ENCODE measurements at places on chromosomes 3 and 15.

DNA sequence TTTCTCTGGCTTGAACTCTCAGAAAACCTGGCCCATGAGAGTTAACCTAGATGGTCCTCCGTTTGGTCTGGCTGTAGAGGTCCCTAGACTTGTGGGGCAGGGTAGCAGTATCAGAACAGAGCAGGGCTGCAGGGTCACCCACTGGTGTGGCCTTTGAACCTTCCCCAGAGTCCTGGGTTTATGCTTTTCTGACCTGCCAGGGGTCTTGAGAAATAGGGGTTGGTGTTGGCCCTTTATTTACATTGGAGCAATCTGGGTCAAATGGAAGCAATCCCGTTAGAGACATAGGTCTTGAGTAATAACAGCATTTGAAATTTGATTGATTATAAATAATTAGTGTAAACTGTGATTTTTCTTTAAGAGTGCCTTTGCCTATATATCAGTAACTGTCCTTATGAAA, 23.8 kb downstream of the DLEC1 start:
- no peak for DNase-seq

DNA sequence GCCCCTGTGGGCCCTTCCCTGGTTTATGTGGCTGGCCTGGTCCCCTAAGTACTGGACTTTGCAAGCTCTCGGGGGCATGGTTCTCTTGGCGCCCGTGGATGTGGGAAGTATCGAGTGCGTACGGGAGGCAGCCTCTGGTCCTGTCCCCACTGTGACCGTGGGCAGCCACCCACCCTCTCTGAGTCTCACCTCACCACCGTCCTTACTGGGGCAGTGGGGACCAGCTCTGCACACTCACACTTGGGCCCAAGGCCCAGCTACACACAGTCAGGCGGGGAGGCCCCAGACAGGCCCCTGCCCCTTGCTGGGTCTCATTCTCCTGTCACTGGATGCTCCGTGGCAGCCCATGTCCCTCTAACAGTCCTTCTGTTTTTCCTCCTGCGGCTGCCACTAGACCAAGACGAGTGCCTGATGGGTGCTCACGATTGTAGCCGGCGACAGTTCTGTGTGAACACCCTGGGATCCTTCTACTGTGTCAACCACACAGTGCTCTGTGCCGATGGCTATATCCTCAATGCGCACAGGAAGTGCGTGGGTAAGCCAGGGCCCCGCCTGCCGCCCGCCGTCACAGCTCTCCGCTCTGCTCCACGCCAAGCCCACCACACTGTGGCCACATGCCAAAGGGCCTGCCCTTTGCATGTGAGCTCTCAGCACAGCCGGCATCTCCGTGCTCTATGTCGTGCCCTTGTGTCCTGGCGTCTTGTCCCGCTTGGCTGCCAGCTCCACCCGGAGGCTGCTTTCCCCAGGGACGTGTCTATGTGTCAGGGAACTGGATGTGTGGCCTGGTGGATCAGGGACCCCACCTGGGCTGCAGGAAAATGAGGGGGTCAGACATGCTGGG, 72.7 kb downstream of the FBLN2 start:
- DNase-seq, result no peak

- DNase-seq, result no peak
Observed at GRCh38 chr3:29890801-29891200, 609.9 kb downstream of the RBMS3 start.

- DNase-seq, result no peak
Observed at GRCh38 chr15:100760357-100760903, 119.2 kb upstream of the ALDH1A3 start.

- no peak for DNase-seq
Observed at GRCh38 chr3:20028905-20029331, 11.3 kb upstream of the KAT2B start.

DNA sequence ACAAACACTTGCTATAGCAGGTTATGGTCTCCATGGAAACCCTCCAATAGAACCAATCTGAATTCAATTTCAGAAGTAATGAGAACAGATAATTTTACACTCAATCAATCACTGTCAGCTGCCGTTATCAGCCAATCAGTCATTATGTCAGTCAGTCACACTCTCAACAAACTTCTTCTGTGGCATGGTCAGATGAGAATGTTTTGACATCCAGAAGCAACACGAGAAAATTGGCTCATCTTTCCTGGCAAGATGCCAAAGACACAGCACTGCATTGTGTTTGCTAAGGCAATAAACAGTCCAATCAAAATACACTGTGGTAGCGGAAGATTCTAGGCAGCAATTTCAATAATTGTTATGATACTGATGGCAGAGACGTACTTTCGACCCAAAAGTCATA, 190.7 kb downstream of the RORA start:
- peak; percentile 35 for DNase-seq

DNA sequence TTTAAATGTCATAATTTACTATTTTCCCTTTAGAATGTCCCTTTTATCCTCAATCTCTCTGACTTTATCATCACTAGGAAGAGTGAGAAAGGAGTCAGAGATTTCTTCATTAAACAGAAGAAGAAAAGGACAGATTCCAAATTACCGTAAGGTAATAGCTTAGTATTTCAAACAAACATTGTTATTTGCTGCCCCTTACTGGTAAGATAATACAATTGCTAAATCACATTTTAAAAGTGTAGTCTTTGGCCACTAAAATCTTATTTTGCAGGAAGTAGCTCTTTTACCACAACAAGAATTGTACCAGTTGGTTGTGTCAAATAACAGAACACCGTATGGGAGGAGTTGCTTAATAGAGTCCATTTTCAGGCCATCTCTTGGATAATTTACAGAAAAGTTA, 53.7 kb downstream of the CGGBP1 start:
- peak; percentile 57 for DNase-seq

- no peak for DNase-seq
Observed at GRCh38 chr3:14455571-14456317, 53.3 kb downstream of the SLC6A6 start.

DNA sequence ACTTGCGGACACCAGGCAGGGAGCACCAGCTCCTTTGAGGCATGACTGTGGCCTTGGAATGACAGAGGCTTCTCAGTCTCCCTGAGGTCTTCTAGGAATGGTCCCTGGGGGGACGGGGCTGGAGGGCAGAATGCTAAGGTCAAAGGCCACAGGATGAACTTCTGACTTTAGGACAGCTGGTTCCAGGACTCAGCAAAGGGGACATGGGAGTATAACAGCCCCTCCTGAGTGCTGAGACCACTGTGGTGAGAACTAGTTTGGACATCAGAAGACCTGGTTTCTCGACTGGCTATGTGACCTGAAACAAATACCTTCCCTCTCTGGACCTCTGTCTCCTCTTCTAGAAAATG, 17.8 kb downstream of the ITGA11 start:
- no peak for DNase-seq

DNA sequence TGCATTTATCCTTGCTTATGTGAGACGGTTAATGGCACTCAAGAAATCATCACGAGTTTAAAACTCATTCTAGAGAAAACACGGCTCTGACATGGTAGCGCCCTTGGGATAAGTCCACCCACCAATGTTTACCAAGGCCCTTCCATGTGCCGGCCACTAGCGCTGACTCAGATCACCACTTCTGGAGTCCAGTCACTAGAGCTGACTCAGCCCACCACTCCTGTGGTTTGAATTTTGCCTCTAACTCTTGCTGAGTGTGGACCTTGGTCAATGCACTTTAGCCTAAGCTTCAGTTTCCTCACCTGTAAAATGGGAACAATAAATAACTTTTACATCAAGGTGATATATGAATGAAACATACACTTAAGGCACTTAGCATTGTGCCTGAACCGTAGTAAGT, 358.4 kb upstream of the PROK2 start:
- DNase-seq, result no peak

- DNase-seq, result no peak
Observed at GRCh38 chr15:95853350-95853749, 477.1 kb upstream of the NR2F2 start.

GRCh38 chr15:69511015-69511414, 58.4 kb downstream of the RPLP1 start:
- no peak for DNase-seq

GRCh38 chr3:58994746-58995330, 55.0 kb downstream of the CFAP20DC start:
- DNase-seq, result peak; percentile 27

GRCh38 chr3:5305684-5305989, 118.1 kb downstream of the EDEM1 start:
- no peak for DNase-seq

DNA sequence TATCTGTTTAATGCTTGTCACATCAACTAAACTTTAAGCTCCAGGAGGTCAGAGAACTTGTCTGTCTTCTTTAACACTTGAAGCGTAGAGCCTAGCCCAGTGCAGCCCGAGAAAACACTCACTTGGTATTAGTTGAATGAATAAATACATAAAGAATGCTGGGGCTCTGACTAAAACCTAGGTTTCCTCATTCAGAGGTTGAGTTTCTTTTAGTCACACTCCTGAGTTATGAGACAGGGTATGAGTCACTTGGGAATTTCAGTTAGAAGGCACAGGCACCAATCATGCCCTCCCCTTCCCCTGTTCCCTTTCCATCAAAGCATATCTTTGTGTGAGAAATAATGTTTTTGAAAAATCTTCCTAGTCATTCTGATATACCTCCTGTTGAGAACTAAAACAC, 589.8 kb upstream of the DPPA4 start:
- no peak for DNase-seq

DNA sequence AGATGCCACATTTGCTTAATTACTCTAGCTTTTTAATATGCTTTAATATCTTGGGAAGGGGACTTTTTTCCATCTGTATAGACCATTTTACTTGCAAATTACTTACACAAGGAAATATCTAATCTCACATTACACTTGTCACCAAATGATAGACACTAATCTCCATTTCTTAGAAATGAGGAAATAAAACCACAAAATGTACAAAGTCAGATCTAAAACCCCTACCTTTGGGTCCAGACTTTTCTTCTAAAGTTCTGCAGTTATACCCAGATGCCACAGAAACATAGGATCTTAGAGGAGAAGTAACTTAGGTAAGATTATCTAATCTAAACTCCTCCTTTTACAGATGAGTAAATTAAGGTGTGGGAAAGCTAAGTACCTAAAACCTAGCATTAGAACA, 44.3 kb downstream of the CD200R1L start:
- DNase-seq, result no peak

- no peak for DNase-seq
Observed at GRCh38 chr3:73729969-73730440, 105.3 kb upstream of the PDZRN3 start.

- DNase-seq, result no peak
Observed at GRCh38 chr3:65265942-65266590, 578.3 kb upstream of the ADAMTS9 start.

GRCh38 chr15:69723404-69724096, 270.9 kb downstream of the RPLP1 start:
- no peak for DNase-seq

- DNase-seq, result no peak
Observed at GRCh38 chr3:172846103-172846561, 95.6 kb downstream of the ECT2 start.

DNA sequence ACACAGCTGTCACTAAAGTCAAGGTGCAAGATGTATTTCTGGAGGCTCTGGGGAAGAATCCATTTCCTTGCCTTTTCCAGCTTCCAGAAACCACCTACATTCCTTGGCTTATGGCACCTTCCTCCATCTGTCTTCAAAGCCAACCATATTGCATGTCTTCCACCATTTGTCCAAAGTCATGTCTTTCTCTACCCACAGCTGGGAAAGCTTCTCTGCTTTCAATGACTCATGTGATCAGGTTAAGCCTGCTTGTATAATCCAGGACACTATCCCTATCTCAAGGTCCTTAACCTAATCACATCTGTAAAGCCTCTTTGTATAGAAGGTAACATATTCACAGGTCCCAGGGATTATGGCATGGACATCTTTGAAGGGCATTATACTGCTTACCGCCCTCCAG, 14.2 kb downstream of the ARHGAP31 start:
- DNase-seq, result no peak

GRCh38 chr3:50971487-50971924, 296.8 kb downstream of the DOCK3 start:
- peak; percentile 59 for DNase-seq

GRCh38 chr3:44867421-44868111, 5.9 kb downstream of the TMEM42 start:
- DNase-seq, result no peak

DNA sequence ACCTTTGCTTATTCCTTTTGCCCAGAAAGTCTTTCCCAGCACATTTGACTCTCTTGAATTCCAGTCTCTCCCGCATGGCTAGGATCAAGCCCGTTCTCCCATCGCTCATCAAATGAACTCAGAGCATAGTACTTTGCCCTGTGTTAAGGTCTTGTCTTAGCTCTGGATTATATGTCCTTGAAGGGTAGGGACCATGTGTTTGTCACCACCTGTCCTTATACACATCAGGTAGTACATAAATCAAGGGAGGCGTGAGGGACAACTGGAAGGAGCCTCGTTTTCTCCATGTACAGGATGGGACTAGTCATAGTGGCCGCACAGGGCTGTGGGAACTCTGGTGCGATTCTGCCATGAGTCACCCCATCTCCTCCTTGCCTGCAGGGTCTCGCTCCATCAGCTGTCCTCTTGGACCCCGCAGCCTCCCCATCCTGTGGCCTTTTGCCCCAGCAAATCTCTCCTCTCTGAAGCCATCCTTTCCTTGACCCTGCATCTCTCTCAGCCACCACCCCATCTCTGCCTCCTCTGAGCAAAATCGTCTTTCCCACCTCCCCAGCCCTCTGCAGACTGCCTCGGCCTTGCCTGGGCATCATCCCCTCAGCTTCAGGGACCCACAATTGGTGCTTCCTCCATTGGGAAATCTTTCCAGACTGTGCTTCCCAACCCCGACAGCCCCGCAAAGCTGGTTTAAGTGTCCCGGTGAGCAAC, 33.4 kb upstream of the RAB6B start:
- no peak for DNase-seq

DNA sequence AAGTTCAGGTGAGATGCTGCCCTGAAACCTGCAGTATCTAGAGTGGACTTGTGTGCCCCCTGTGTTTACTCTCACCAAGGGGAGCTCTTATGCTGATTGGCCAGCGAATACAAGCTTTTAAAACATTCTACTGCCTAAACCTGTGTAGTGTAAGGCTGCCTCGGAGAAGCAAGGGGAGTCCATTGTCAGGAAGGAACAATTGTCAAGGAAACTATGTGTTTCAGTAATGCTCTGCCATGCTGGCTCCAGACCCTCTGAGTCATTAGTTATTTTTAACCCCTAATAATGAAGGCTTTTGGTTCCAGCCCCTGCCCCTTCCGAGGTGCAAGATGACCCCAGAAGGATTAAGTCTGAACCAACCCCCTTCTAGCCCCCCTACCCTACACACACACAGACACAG, 66.1 kb upstream of the CHMP2B start:
- no peak for DNase-seq

DNA sequence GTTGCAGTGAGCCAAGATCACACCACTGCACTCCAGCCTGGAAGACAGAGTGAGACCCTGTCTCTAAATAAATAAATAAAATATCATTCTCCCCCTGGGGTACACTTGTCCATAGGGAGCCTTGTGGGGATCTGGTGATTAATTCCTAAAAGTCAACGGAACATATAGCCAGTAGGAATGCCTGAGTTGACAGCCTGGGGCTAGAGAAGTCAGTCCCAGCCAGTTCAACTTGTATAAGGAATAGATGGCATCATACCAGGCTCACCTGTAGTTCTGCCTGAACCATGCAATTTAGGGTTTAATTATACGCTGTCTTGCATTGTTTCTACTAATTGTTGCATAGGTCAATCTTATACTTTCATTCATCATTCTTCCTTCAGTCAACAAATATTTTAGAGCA, 5.9 kb upstream of the BOC start:
- DNase-seq, result no peak

GRCh38 chr3:188964957-188965356, 206.8 kb upstream of the TPRG1 start:
- no peak for DNase-seq

All from inflammatory macrophage treated with lipopolysaccharide for 1 hour (primary cell).